ENCODE measurements at places on chromosomes 7 and 10.

GRCh38 chr10:36462194-36462593, 663.2 kb upstream of the ANKRD30A start:
- DNase-seq: no peak

GRCh38 chr10:125003146-125003900, 61.4 kb downstream of the ZRANB1 start:
- no peak for DNase-seq

DNA sequence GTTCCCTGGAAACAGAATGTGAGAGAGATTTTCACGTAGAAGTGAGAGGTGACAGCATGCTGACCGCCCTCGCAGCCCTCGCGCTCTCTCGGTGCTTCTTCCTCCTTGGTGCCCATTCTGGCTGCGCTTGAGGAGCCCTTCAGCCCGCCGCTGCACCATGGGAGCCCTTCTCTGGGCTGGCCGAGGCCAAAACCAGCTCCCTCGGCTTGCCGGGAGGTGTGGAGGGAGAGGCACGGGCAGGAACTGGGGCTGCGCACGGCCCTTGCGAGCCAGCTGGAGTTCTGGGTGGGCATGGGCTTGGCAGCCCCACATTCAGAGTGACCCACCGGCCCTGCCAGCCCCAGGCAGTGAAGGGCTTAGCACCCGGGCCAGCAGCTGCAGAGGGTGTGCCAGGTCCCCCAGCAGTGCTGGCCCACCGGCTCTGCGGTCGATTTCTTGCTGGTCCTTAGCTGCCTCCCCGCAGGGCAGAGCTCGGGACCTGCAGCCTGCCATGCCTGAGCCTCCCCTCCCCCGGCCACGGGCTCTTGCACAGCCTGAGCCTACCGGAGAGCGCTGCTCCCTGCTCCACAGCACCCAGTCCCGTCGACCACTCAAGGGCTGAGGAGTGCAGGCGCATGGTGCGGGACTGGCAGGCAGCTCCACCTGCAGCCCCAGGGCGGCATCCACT, 888.7 kb upstream of the ZWINT start:
- peak; percentile 4 for DNase-seq

DNA sequence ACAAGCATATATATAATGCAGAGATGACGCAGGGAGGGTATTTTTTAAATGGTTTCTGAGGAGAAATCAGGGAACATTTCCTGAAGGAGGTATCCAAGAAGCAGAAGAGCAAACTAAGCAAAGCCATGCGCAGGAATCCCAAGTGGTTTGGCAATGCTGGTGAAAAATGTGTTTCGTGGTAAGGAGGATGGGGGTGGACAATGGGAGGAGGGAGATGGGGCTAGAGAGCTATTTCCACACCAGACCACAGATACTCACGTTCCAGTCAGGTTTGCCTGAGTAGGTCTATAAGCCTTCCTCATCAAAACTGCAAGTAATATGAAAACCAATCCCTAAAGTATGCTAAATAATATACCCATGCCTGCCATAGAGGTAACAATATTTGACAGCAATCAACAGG, 223.7 kb upstream of the MKLN1 start:
- no peak for DNase-seq

- DNase-seq: peak; percentile 87
Measured at GRCh38 chr7:5284304-5285281, 1.9 kb downstream of the SLC29A4 start.

GRCh38 chr10:77074104-77074624, 563.4 kb downstream of the KCNMA1 start:
- DNase-seq: no peak

GRCh38 chr7:50266635-50267386, 37.7 kb upstream of the IKZF1 start:
- no peak for DNase-seq

GRCh38 chr10:133130602-133131001, 29.4 kb upstream of the KNDC1 start:
- no peak for DNase-seq

GRCh38 chr7:43193893-43194292, 81.4 kb downstream of the HECW1 start:
- DNase-seq: no peak

Data from BE2C (cell line).